CD4-positive, alpha-beta T cell treated with Interleukin-17A for 4 hours (primary cell): ENCODE measurements at places on chromosomes 6 and 20.
A peak's percentile ranks its signal among the peaks of the same experiment; 100 is the strongest.

DNA sequence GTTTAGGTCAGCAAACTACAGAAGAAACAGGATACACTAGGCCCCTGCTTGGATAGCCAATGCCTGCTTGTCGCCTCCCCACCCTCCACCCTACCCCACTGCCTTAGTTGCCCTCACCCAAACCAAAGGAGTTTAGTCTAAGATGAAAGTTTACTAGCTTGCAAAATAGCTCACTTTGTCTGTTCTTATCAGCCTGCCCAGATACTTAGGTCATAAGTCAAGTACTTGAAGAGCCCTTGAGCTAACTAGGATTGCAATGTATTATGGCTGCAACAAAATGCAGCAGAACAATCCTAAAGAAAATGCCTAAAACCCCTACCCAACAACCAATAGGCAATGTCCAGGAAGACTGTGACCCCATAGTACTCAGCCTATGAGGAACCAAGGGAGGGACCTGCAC is 7.3 kb upstream of the ENTPD6 start:
- DNase-seq, result no peak

DNA sequence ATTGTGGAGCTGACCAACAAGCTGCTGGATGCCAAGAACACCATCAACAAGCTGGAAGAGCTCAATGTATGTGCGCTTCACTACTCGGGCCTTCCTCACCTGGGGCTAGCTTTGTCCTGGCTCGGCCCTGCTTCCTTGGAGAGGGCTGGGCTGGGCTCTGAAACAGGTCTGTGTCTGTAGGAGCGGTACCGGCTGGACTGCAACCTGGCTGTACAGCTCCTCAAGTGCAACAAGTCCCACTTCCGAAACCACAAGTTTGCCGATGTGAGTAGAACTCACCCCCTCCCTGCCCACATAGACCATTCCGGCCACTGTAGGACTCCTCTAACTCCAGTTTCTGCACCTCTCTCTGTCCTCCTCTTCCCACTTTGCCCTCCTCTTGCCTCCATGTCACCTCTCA is 6.7 kb downstream of the LRRC73 start:
- no peak for DNase-seq

- DNase-seq, result no peak
Measured at GRCh38 chr20:16752082-16752481, 3.9 kb downstream of the OTOR start.

GRCh38 chr6:37285861-37286311 is 27.9 kb upstream of the TMEM217 start:
- DNase-seq, result no peak

DNA sequence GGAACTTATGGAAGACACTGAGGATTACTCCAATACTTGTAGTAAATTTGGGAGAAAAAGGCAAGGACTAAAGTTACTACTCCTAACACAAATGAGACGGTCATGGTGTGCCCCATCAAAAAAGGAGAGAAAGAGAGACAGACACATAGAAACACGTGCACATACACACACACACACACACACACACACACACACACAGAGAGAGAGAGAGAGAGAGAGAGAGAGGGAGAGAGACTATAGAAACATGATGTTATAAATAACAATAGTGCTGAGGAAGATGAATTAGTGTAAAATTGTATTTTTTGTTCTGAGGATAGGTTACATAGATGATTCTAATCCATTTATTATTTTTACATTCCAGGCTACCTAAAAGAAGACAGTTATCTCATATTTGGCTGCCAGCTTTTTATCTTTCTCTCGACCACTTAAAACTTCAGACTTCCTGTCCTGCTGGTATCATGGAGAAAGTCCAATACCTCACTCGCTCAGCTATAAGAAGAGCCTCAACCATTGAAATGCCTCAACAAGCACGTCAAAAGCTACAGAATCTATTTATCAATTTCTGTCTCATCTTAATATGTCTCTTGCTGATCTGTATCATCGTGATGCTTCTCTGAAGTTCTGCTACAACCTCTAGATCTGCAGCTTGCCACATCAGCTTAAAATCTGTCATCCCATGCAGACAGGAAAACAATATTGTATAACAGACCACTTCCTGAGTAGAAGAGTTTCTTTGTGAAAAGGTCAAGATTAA is 10.5 kb downstream of the PLN start:
- DNase-seq, result peak; percentile 55

DNA sequence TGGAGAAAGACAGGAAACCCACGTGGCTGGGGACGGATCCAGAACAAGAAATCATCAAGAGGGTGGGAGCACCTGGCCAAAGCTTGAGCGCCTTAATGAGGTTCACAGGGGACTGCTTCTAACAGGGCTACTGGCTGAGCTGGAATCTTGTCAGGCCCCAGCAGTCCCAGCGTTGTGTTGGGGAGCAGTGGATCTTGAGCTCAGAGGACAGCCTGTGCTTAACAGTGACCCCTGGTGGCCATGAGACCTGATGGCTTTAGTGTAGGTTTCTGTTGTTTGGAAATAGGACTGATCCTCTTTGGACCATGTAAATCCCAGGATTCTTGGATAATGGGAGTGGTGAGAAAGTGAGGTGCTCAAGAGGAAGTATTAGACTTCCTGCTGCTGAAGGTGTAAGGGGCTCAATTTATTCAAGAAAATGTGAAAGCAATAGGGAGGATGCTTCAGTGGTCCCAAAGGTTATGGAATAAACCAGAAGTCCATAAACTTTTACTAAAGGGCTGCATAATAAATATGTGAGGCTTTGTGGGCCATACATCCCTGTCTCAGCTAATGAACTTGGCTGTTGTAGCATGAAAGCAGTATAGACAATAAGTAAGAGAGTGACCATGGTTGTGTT is 216.2 kb downstream of the NFATC2 start:
- DNase-seq, result peak; percentile 56

DNA sequence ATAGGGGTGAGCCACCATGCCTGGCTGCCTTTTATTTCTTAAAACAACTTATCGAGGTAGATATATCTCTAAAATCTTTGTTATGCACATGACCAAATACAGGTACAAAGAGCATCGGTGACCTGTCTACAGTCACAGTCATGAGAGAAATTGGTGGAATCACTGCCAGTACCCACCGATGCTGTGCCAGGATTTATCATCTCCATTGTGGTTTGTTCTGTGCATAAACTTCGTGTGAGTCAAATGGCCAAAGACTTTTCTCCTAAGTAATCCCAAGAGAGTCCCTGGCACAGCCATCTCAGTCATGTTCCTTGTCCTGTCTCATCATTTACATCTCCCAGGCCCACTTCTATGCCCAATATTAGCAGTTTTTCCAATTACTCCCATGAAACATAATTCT is 9.0 kb downstream of the GSTA3 start:
- no peak for DNase-seq

GRCh38 chr6:166197361-166197760 is 29.7 kb upstream of the TBXT start:
- DNase-seq, result no peak
